ENCODE measurements at places on chromosomes 12 and 14.

DNA sequence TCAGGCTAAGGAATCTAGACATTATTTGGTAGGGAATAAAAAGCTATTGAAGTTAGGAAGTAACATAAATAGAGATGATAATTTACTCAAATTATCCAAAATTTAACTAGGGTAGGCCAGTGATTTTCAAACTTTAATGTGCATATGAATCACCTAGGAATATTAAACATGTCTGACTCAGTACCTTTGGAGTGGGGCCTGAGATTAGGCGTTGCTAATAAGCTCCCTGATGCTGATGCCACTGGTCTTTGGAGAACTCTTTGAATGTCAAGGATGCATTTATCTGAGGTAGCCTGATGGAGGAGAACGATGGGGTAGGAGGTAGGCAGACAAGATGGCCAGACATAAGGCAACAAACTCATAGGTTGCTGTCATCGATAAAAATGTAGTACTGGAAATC lies 33.2 kb downstream of the EFCAB11 start:
- peak; percentile 46 for DNase-seq

DNA sequence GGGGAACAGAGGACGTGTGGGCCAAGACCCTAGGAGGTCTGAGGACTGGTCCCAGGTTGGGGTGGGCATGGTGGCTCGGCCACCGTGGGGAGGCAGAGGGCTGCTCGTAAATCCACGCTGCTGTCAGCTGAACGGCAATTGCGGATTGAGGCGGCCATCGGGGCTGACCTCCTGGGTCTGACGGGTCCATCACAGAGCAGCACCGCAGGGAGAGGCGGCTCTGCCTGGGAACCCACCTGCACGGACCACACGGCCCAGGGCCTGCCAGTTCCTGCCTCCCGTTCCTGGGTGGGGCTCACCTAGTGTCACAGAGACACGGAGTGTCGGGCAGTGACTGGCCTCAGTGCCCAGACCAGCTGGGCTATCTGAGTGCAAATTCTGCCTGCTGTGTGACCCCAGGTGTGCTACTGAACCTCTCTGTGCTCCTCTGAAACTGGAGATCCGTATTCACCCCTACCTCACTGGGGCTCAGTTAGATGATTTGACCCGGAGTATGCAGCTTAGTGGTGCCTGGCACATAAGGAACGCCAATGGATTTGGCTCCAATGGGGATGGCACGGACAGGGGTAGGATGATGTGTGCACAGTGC lies 53.1 kb downstream of the KIF26A start:
- no peak for DNase-seq

- DNase-seq, result no peak
Observed at GRCh38 chr12:34390171-34390841, 368.0 kb downstream of the ALG10 start.

DNA sequence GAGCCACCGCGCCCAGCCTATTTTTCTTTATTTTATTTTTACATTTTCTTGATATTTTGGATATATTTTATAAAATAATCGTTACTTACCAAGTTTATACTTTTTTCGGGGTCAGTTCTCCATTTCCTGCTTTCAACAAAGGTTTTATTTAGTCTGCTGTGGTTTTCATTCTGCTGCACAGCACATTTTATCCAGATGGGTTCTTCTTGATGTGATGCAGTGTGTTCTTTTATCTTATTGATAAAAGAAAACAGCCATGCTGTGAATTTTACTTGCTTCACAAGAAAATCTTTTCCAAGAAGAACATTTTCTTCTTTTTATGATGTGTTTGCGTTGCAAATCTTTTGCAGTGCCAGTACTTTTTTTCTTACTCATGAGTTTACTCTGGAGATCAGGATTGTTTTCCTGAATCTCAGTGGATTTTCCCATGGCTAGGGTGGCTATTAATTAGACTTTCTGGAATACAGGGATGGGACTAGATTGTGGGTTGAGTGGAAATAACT lies 192.5 kb downstream of the ADGRD1 start:
- no peak for DNase-seq

- DNase-seq, result no peak
Observed at GRCh38 chr12:107775093-107775721, 703 bp downstream of the ASCL4 start.

- DNase-seq, result peak; percentile 96
Observed at GRCh38 chr14:61553730-61554641, 141.3 kb upstream of the HIF1A start.

DNA sequence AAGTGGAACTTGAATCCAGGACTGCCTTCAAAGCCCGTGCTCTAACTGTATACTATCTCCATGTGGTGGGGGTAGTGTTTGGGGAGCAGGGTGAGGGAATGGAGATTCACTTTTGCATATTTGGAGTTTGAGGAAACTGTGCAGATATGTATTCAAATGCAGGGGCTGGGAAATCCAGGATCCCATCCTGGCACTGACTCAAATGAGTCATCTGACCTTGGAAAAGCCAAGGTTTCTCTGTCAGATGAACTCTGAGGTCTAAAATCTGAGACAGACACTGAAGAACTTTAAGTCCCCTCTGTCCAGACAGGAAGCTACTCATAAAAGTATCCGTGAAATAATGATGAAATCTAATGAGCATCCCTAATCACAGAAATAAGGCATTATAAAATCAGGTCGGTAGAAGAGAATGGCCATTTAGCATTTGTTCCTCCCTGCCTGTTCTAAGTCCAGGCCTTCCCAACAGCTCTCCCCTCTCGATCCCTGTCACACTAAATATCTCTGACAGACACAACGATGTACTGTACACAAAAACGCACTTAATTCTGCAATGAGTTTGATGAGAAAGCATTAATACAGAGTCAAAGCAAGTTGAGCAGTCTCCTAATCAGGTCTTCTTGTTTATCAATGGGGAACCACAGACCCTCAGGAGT lies 14.4 kb downstream of the NIN start:
- DNase-seq, result peak; percentile 68

- DNase-seq, result no peak
Observed at GRCh38 chr14:62158779-62159178, 396.6 kb downstream of the SNAPC1 start.

- no peak for DNase-seq
Observed at GRCh38 chr12:83130178-83130577, 443.5 kb downstream of the TMTC2 start.

DNA sequence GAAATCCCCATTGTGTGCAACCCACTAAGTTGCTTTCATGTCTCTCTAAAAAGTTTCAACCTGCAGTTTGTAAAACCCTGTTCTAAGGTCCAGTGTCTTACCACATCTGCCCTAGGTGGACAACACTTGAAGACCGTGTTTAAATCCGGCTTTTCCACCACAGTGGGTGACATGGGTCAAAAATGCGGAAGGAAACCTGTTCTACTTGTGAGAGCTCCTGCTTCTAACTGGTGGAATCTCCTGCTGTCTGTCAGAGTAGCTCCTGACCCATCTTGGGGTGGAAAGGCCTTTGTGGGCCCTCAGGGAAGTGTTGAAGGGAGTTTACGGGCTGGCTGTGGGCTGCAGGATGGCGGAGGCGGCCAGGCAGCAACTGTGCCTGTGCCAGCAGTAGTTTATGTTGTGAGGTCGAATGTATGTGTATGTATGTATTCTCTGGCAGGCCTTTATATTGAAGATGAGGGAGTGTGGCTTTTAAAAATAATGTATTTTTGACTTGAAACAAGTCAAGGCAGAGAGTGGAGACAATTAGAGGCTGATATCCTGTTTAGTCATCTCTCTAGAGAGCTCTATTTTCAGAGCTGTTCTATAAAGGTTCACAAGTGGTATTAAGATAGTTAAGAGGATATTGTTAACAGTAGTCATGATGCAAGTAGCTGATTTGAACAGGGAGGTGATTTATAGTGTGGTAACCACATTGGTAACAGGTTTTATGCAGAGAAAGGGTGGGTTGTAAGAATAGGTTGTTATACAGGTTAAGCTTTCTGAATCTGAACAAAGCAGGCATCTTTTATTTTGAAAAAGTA lies 67.0 kb downstream of the PRKCH start:
- peak; percentile 5 for DNase-seq

DNA sequence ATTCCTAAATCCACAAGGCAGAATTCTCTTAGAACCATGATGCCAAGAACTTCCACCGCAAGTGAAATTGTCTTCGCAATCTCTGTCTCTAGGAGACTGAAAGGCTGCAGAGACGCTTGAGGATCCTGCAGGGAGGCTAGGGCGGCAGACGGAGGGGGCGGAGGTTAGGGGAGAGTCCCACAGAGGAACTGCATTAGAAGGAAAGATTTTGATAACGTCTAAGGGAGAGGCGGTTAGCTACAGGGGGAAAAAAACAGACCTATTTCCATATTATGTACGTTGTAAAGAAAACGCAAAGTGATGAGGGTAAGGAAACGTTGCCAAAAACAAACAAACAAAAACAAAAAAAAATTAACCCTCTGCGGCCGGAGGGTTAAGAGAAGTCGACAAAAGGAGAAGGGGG lies 595 bp downstream of the KLHL28 start:
- DNase-seq, result peak; percentile 71

DNA sequence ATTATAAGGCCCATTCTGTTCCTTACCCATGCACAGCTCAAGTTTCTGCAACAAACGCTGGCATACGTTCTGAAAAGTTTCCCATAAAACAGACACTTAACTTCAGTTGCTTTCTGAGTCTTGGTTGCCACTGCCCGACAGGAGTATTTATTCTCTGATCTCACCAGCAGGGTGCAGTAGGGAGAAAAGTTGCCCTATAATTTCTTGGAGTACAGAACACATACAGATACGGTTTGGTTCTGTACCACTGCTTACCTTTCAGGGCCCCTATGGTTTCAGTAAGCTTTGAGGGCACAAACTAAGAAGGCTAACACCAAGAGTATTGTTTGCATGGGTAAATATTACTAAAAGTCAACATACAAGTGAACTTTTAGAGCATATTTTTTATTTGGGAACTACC lies 77.9 kb downstream of the SPATA7 start:
- peak; percentile 52 for DNase-seq

- no peak for DNase-seq
Observed at GRCh38 chr14:30869551-30870155, 4.7 kb upstream of the COCH start.

DNA sequence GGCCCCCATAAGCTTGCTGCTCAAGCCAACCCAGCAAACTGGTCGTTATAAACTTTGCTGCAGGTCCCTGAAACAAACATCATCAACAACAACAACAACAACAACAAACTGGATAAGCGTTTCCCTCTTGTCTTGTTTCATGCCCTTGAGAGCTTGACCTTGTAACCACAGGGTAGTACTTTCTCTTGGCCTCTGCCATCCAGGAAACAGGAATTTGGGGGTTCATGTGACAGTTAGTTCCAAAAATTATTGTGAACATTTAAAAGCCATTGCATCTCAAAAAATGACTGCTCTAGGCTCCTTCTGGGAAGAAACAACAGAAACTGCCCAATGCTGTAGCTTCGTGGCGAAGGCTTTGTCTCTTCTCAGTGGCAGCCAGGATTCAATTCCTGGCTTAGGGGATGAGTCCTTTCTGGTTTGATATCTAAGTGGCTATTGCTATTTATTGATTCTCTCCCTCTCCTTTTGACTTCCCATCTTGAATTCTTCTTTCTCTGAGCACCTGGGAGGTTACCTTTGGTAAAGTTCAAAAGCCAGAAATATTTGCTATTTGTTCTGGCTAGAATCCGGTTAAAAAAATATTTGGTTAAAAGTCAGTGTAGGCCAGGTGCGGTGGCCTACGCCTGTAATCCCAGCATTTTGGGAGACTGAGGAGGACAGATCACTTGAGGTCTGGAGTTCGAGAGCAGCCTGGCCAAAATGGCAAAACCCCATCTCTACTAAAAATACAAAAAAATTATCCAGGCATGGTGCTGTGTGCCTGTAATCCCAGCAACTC lies 52.0 kb upstream of the CPM start:
- no peak for DNase-seq

DNA sequence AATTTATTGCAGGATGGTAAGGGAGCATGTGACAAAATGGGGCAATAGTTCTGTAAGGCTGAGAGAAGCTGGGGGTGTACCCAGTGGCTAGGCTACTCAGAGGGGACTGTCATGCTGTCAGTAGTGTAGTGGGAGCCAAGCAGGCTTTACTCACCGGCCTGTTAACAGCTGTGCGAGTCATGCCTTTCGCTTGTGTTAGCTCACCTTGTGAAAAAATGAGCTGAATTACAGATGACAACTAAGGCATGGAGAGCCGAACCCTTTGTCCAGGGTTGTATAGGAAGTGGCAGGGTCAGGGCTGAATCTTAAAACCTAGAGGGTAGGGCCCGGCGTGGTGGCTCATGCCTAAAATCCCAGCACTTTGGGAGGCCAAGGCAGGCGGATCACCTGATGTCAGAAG lies 37.9 kb downstream of the SH2B3 start:
- DNase-seq, result peak; percentile 85

- no peak for DNase-seq
Observed at GRCh38 chr12:21648378-21648777, 9.3 kb downstream of the LDHB start.

DNA sequence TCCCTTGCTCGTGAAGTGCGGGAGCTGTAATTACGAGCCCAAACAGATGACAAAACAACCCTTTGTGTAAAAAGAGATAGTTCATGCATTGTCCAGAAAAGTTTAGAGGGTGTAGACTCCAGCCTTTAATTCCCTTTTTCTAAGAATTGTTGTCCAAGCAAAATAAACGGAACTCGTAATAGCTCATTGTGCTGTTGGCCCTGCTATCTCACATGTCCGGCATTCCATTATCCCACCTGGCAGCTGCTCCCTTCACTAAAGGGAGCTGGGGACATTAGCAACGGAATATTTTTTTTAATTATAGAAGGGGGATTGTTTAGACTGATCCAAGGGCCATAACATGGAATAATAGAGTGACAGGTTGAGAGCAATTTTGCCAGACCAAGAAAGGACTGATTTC lies 277.5 kb upstream of the TBX3 start:
- no peak for DNase-seq

DNA sequence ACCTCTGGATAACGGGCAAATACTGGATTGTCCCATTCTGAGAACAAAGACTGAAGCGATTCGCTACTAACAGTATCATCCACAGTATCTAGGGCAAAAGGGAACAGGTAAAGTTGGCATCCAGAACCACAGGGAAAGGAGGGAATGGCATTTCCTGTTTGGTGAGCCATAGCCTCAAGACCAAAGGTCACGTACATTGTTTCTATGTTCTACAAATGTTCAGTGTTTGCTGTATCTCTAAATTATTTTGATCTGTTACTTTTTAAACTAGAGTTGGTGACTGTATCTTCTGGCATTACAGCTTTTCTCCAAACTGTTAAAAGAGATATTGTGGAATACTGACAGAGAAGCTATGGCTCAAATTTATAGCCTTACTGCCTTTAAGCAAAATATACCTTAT lies 9.7 kb downstream of the MLH3 start:
- peak; percentile 65 for DNase-seq

- no peak for DNase-seq
Observed at GRCh38 chr12:120267736-120268135, 2.2 kb upstream of the PXN start.

- DNase-seq, result peak; percentile 79
Observed at GRCh38 chr12:13347241-13348043, 150.9 kb downstream of the EMP1 start.
